ENCODE measurements at places on chromosomes 7 and 10.

DNA sequence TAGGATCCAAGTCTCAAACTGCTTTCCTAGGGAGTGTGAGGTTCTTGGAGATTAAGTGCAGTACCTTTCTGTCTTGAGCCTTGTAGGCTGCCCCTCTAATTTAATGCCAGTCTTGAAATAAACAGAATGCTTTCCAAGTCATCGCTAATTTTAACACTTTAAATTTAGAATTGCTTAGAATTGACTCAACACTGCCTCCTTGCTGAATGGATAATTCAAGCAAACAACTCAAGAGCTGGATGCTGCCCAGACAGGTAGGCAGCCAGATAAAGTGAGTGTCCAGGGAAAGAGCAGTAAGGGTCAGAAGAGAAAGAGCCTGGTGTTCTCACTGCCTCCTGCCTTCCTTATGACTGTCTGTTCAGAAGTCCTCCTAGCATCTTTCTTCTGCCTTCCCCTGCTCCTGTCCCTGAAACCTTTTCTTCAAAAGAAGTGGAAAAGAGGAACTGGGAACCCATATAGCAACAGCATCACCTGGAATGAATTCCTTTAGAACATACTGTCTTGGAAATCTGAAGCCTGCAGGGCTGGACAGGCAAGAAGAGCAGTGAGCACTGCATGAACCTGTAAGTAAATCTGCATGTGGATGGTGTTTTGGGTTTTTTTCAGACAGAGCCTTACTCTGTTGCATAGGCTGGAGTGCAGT is 3.1 kb upstream of the GOT1 start:
- no peak for DNase-seq

GRCh38 chr10:7625836-7626235 is 40.9 kb downstream of the ITIH5 start:
- DNase-seq = no peak

GRCh38 chr10:130989670-130990232 is 321.8 kb downstream of the TCERG1L start:
- DNase-seq = no peak

DNA sequence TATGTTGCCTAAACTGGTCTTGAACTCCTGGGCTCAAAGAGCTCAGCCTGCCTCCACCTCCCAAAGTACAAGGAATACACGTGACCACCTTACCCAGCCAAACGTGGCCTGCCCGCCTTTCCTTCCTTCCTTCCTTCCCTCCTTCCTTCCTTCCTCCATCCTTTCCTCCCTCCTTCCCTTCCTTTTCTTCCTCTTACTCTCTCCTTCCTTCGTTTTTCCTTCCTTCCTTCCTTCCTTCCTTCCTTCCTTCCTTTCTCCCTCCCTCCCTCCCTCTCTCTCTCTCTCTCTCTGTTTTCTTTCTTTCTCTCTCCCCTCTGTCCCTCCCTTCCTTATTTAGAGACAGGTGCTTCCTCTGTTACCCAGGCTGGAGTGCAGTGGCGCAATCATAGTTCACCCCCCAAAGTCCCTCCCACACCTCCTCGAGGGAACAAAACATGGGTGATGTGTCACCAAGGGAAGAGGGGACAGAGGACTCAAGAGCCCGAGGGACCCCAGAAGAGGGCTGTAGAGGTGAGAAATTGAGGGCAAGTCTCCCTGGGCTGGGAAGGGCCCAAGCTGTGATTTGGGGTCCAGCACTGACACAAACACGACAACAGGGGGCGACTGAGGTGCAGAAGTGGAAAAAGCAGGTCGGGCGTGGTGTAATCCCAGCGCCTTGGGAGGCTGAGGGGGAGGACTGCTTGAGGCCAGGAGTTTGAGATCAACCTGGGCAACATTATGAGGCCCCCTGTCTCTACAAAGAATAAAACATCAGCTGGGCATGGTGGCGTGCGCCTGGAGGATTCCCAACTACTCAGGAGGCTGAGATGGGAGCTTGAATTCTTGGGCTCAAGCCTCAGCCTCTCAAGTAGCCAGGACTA is 28.1 kb downstream of the EPHB4 start:
- no peak for DNase-seq

- no peak for DNase-seq
These were observed 14.2 kb upstream of the ACSL5 start for GRCh38 chr10:112359606-112360307.

DNA sequence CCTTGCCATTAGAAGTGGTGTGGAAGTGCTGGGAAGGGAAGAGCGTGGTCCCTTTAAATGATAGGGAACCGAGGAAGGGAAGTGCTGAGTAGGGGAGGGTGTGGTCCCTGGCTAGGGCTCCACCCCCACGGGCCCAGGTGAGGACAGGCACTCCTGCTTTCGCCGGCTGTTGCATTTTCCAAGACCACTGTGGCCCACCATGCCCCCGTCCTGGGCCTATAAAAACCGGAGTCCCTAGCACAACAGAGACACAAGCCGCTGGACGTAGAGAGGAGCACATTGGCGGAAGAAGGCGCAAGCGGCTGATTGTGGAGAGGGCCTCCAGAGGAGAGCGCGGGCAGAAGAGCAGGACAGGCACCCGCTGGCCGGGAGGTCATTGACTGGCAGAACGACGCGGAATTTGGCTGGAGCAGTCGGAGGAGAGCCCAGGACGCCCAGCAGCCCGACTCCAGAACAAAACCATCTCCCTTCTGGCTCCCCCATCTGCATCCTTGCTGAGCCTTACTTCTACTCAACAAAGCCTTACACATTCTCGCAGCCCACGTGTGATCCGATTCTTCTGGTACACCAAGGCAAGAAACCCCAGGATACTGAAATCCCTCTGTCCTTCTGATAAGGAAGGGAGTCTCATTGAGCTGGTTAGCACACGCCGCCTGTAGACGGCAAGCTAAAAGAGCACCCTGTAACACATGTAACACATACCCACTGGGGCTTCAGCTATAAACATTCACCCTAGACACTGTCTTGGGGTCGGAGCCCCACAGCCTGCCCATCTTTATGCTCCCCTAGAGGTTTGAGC is 146.2 kb upstream of the LYZL1 start:
- DNase-seq = no peak

- DNase-seq = no peak
These were observed 15.6 kb downstream of the SMURF1 start for GRCh38 chr7:99128076-99128950.

- no peak for DNase-seq
These were observed 52.8 kb upstream of the TMEM273 start for GRCh38 chr10:49240946-49241345.

DNA sequence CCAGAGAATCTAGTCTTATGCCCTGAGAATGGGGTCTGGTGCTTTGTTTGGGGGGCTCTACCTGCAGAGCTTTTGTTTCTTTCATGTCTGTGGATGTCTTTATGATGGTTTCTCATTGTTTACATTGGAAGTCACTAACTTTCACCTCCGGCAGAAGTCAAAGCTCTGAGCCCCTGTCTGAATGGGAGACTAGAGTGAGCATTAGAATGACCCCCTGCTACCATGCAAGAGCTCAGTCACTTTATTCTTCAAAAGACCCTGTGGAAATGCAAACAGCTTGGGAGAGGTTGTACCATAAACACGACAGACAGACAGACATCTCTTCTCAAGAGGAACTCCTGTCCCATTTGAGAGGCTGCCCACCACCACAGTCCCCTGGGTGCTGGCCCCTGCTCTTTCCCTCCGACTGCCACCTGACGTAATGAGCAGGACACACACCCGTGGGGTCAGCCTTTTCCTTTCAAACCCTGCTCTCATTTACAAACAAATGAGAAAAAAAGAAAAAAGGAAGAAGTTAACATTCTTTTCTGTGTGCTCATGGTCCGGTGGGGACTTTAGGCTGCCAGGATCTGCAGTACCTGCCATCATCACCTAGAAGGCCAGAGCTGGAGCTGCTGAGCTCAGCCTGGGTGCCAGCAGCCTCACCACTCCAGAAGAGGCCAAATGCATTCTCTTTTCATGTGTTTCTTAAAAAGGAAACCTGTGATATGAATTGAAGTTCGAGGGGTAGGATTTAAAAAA is 91.6 kb downstream of the FZD1 start:
- no peak for DNase-seq

DNA sequence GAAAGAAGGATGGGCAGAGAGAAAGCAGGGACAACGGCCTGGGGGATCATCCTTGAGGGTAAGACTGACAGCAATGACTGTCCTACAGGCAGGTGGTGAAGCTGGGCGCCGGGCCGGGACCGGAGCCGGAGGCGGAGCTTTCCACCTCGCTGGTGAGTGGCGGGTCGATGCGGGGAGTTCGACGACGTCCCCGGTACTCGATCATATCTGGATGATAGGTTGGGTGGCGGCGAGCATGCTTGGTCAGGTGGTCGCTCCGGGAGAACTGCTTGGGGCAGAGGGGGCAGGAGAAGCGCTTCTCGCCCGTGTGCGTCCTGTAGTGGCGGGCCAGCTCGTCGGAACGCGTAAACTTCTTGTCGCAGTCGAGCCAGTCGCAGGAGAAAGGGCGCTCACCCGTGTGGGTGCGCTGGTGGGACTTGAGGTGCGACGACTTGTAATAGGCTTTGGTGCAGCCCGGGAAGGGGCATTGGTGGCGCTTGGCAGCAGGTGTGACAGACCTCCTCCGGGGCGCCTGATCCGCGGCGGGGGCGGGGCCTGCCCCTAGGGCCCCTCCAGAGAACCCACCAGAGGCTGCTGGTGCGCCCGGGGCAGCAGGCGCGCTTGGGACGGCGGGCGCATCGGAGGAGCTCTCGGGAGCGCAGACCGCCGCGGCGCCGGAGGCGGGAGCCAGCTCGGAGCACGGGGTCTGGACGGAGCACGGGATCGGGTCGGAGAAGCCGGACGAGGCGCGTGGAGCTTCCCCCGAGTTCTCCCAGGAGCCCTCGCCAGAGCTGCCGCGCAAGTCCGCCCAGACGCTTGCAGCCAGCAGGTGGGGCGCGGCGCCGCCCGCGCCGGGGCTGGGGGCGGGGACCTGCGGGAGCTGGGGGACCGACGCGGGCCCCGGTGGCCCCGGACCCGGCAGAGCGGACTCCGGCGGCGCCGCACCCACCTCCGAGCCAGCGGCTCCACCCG is 752 bp downstream of the KLF14 start:
- DNase-seq = no peak

- no peak for DNase-seq
These were observed 265.7 kb downstream of the SUGCT start for GRCh38 chr7:40400525-40400924.

DNA sequence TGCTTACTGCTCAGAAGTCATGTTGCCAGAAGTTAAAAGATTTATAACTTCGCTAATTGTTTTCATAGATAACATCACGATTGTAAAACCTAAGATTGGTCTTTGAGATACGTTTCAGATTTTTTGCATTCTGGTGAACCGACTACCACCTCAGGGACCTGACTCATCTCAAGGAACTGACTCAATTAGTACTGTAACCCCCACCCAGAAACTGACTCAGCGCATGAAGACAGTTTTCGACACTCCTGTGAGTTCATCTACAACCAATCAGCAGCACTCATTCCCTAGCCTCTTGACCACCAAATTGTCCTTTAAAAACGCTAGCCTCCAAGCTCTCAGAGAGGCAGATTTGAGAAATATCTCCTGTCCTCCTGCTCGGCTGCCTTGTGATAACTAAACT is 72.3 kb downstream of the ELMO1 start:
- no peak for DNase-seq

GRCh38 chr7:38312821-38313220 is 39.4 kb upstream of the TARP start:
- no peak for DNase-seq

GRCh38 chr7:54995610-54996363 is 23.0 kb upstream of the EGFR start:
- DNase-seq = peak; percentile 64

GRCh38 chr10:11097686-11098085 is 80.0 kb downstream of the CELF2 start:
- no peak for DNase-seq

DNA sequence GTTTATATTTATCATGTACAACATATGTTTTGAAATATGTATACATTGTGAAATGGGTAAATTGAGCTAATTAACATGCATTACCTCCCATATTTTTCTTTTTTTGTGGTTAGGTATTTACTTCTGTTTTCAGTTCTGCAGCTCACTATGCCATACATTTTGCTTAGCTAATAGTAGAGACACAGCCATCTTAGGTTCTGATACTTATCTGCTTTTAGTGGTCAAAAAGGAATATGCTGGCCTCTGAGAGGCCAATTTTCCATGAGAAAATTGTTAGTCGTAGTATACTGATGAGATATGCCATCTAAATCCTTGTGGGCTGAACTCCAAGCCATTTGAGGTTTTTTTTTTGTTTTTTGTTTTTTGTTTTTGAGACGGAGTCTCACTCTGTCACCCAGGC is 31.0 kb downstream of the SGPL1 start:
- no peak for DNase-seq

DNA sequence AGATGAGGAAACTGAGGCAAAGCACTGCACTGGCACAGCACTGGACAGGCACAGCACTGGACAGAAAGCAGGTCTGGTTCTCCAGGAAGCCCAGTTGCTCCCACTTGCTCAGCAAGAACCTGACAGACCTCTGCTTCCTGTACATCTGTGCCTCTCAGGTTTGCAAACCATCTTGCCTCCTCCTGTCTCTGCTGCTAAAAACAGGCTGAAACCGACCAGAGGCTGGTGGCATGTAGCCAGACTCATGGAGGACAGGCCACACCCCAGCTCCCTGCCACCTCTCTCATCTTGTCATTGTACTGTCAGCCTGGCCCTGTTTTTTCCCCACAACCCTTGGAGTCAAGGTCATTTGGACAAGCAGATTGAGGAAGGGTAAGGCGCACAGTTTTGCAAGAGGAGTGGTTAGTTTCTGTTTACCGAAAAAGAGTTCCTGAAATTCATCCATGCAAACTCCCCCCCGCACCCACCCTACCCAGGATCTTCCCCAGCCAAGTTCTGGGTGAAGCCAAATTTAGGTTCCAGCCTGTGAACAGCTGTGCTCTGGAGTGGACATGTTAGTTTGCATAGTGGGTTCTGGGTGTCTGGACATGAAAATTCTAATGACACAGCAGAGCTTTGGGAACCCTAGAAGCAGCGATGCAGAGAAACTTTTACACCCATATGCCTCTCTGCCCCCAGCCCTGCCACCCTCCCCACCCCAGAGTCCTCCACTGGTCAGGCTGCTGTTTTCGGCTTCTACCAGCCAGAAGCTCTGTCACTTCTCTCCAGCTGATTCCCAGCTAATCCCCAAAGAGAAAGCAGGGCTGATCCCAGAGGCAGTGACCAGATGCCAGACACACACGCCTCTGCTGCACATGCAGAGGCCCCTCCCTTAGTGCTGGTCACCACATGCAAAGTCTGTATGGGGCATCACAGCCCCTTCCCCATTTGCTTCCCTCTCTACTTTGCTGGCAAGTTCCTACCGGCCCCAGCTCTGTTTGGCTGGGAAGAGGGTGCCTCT is 8.5 kb upstream of the C10orf105 start:
- no peak for DNase-seq

GRCh38 chr7:144834641-144835144 is 1.2 kb downstream of the TPK1 start:
- DNase-seq = no peak

DNA sequence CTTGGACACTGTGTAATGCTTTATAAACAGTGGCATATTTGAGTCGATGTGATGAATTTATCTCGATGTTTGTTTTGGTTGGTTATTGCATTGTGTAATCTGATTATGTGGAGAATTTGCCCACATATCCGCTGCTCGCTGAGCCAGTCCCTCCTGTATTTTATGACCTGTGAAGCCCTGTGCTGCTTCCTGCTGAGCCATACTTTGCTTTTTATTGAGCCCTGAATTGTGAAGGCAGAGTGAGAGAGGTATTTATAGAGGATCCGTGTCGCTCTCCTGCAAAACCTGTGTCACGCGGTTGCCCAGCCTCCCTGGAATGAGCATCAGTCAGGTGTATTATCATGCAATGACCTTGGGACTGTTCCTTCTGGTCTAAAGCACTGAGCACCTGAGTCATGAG is 253.7 kb downstream of the ARHGAP21 start:
- no peak for DNase-seq

- no peak for DNase-seq
These were observed 220.8 kb upstream of the NFE2L3 start for GRCh38 chr7:25931156-25931555.

GRCh38 chr10:93746844-93747284 is 10.9 kb upstream of the LGI1 start:
- peak; percentile 98 for DNase-seq

Data from BJ (cell line).